Fibroblast of villous mesenchyme (primary cell): ENCODE measurements at places on chromosomes 7 and 10. TPM values are rescaled to one million over a fixed set of nuclear protein-coding genes. Genes with fewer than 3 reads are reported as not detected.
A peak's percentile ranks its signal among the peaks of the same experiment; 100 is the strongest.

DNA sequence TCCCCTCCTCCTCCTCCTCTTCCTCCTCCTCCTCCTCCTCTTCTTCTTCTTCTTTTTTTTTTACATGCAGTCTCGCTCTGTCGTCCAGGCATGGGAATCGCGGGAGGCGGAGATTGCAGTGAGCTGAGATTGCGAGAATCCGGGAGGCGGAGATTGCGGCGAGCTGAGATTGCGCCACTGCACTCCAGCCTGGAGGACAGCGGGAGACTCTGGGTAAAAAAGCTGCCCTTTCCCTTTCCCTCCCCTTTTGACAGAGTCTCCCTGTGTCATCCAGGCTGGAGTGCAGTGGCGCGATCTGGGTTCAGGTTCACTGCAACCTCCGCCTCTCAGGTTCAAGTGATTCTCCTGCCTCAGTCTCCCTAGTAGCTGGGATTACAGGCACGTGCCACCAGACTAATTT is 168.1 kb upstream of the MALRD1 start:
- no peak for DNase-seq

TMEM178B gene
- 0.32 and 0.43 TPM in 2 replicates for total RNA-seq

- DNase-seq, result peak; percentile 76
Measured at GRCh38 chr7:151248346-151249033, at the start of gene SMARCD3. Gene SMARCD3 (minus strand): TSS chr7:151248694. CDS start chr7:151248562, 132 bp downstream.

- no peak for DNase-seq
Measured at GRCh38 chr7:144671429-144671828, 164.4 kb downstream of the TPK1 start.

HMX3 gene
- not detected in 2 replicates for total RNA-seq

TMEM270 gene
- not detected in 2 replicates for total RNA-seq

ANKMY2 gene
- 23.2 and 28.5 TPM in 2 replicates for total RNA-seq

- DNase-seq, result no peak
Measured at GRCh38 chr7:22262538-22262937, 94.4 kb downstream of the RAPGEF5 start.

PKD2L1 gene
- total RNA-seq, result not detected in 2 replicates

- DNase-seq, result no peak
Measured at GRCh38 chr10:93703066-93703465, 674 bp upstream of the FRA10AC1 start.

DNA sequence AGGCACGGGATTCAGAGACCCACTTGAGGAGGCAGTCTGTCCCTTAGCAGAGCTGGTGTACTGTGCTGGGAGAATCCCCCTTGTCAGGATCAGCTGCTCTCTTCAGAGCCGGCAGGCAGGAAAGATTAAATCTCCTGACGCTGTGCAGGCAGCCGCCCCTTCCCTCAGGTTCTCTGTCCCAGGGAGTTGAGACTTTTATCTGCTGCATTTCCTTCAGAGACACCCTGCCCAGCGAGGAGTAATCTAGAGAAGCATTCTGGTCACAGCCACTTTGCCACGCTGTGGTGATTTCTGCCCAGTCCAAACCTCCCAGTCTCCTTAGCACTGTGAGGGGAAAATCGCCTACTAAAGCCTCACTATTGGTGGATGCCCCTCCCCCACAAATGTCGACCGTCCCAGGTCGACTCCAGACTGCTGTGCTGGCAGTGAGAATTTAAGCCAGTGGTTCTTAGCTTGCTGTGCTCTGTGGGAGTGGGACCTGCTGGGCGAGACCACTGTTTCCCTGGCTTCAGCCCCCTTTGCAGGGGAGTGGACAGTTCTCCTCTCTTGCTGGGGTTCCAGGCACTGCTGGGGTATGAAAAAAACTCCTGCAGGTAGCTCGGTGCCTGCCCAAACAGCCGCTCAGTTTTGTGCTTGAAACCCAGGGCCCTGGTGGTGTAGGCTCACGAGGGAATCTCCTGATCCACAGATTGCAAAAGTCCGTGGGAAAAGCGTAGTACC is 265.4 kb downstream of the ZWINT start:
- no peak for DNase-seq

DNA sequence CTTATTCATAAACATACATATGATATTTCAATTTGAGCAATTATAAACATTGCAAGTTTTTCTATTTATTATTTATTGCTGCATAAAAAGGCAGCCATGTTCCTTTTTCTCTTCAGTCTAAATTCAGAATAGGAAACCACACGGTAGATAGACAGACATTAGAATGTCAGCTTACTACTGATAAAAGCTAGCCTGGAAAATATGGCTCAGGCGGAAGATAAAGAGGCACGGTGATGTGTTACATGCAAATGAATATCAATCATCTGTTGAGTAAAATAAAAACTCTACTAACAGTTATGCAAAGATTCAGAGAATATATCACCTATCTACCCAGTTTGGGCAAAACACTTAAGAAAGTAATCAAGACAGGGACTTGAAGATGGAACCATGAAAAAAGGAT is 73.5 kb upstream of the PDSS1 start:
- DNase-seq, result no peak
